ENCODE measurements at places on chromosomes 1 and 21.

DNA sequence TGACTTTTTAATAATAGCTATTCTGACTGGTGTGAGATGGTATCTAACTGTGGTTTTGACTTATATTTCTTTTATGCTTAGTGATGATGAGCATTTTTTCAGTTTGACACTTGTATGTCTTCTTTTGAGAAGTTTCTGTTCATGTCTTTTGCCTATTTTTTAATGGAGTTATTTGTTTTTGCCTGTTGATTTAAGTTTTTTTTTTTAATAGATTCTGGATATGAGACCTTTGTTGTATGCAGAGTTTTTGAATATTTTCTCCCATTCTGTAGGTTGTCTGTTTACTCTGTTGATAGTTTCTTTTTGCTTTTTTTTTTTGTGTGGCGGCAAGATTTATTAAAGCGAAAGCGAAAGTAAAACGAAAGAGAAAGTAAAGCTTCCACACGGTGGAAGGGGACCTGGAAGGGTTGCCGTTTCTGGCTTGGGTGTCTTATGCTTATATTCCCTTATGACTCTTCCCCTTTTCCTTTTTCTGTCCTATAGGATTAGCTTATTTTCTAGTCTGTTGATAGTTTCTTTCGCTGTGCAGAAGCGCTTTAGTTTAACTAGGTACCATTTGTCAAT lies 67.6 kb downstream of the TBX19 start:
- no peak for DNase-seq

DNA sequence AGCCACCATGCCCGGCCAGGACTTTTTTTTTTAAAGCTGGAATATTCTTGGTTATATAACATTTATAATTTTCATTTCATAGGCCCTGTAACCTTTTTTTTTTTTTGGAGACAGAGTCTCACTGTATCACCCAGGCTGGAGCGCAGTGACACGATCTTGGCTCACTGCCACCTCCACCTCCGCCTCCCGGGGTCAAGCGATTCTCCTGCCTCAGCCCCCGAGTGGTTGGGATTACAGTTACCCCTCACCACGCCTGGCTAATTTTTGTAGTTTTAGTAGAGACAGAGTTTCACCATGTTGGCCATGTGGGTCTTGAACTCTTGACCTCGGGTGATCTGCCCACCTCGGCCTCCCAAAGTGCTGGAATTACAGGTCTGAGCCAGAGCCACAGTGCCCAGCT lies 12.6 kb downstream of the ZYG11B start:
- no peak for DNase-seq

DNA sequence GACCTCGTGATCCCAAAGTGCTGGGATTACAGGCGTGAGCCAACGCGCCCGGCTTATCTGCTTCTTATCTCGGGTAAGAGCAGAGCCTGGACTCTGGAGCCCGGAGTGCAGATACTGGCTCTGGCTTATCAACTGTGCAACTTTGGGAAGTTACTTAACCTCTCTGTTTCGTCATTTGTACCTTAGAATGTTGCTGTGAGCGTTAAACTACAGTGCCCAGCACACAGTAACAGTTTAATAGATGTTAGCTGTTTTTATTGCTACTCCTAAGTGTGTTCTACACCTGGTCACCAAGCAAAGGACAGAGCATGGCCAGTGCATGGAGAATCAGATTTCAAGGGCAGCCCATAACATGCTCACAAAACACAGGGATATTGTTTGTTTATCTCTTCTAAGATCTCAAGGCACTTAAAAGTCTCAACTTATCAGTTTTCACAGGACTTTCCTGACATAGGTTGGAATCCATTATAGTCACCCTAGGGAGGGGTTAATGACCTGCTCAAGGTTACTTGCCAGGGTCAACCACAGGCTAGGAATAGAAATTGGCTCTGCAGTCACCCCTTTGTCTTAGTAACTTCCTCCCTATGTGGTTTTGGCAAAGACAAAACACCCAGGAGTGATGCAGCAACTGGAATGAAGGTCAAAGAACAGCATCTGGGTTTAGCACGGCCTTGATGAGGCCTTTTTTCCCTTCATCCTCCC lies 22.5 kb upstream of the SRP9 start:
- DNase-seq: no peak

DNA sequence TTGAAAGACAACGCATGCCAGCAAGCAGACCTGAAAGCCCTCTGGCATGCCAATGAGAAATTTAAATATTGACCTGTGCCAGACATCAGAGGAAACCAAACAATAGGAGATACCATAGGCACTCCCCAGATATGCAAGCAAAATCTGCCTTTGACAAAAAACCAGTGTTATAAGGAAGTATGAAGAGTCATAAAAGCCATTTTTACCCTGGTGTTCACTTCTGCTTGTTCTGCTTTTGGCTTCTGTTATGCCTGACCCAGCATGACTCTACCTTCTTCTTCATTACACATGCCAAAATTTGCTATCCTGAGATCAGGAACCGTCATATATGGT lies 26.4 kb downstream of the NPHS2 start:
- no peak for DNase-seq

DNA sequence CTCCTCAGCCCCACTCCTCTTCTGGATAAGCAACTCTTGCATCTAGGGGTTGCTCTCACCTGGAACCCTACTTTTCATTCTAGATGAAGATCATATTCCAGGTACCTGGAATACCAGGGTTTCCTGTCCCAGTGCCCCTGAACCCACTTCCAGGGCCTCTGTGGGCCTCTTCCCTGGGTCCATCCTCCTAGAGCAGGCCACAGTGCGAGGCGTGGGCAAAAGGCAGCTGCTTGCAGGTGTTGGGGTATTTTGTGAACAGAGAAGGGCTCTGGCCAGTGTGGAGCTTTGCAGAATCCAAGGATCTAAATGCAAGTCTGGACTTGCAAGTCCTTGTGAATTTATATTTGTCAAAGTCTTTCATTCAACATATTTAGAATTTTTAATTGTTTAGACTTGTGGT lies 240.4 kb upstream of the POU3F1 start:
- DNase-seq: no peak

DNA sequence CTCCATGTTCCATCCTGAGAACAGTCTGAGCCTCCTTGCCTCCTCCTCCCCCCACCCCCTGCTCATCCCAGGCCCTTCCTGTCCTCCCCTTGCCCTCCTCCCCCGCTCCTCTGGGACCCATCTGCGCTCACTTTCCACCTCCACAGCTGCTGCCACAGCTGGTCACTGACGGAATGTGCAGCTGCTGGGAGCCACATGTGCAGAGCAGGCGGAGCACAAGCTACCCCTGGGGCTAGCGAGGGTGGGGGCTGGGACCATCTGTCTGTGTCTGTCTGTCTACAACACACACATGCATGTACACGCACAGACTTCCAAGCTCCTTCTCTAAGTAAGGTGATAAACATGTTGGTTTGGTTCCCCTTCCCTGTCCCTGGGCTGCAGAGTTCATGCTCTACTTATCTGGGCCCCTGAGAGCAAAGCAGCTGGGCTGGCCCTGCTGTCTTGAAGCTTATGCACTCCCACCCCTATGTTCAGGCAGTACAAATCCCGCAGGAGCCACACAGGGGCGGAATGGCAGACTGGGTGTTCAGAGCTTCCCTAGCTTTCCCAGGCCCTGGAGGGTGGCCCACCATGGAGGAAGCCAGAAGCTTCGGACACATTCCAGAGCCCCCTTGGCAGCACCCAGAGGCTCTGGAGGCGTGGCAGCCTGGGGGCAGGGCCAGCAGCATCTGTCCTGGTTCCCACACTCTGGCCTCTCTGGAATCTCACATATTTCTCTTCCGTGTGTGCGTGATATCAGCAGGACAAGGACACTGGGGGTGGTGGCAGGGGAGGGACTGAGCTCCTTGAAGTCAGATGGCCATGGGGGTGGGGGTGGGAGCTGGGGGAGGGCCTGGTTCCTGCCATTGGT lies 7.0 kb upstream of the HEYL start:
- no peak for DNase-seq

DNA sequence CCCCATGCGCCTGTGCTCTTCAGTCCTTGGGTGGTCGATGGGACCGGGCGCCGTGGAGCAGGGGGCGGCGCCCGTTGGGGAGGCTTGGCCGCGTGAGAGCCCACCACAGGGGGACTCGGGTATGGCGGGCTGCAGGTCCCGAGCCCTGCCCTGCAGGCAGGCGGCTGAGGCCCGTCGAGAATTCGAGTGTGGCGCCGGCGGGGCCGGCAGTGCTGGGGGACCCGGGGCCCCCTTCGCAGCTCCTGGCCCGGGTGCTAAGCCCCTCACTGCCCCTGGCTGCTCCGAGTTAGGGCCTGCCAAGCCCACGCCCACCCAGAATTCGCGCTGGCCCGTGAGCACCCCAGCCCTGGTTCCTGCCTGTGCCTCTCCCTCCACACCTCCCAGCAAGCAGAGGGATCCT lies 26.1 kb downstream of the TLR5 start:
- no peak for DNase-seq

DNA sequence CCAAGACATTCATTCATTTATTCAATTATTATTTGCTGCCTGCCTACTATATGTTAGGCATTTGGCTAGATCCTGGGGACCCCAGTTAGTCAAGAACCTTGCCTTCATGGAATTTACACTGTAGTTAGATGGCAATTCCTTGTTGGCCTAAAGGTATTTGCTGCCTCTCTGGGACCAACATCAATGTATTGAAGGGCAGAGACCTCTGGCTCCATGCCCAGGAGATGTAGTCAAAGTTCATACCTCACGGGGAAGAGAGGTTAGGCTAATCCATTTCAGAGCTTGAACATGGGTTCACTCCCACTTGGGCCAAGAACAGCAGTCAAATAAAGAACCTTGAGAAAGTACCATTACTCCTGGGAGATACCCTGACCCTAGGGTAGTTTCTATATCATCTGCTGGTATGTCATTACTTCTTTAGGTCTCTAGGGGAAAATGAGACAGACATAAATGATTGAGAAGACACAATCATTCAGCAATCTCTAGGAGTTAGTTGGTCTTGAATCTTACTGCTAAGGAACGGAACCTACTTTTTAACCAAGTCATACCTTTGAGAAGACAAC lies 32.0 kb downstream of the SORT1 start:
- DNase-seq: no peak

- no peak for DNase-seq
These were observed 360.7 kb downstream of the TBX15 start for GRCh38 chr1:118627435-118627834.

- DNase-seq: no peak
These were observed 67.4 kb downstream of the DMRTB1 start for GRCh38 chr1:53526451-53527101.

- DNase-seq: no peak
These were observed 12.5 kb upstream of the FAM76A start for GRCh38 chr1:27713139-27713725.

GRCh38 chr1:164932580-164932979 lies 373.6 kb downstream of the PBX1 start:
- no peak for DNase-seq
